ENCODE measurements at places on chromosomes 4 and X.

DNA sequence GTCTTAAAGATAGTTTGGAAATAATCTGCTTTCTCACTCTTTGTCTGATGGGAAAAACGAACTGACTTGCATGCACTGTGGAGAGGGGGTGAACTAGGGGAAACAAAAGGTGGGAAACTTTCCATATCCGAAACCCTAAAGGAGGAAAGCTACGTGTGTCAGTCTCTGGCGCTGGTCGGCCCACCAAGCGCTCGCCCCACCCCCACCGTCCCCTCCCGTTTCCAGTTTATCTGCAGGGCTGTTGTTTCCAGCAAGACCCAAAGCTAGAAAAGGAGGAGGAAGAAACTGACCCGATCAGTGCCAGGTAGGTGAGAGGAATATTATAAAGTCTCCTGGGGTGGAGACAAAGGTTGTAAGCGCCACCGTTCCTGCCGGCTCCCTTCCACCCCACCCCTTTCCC lies 552 bp downstream of the TCEAL9 start:
- peak; percentile 33 for DNase-seq

DNA sequence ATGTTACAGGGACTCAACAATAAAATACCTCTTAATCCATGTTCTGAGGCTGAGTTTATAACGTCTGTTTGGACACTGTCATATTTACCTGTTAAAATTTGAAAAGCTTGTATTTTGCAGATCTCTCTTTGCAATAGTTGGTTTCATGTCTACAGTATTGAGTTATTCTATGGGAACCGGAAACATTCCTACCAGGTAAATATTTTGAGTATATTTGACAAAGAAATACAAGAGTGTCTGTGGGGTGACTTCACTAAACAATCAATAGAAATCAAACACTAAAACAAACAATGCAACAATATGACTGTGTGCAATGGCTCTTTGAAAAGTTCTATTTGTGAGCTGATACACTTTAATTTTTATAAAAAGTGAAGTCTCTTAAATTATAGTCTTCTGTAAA lies 47.7 kb upstream of the CXCL8 start:
- no peak for DNase-seq

GRCh38 chrX:74438764-74439163 lies 17.5 kb downstream of the SLC16A2 start:
- no peak for DNase-seq

GRCh38 chrX:53595266-53595810 lies 91.2 kb downstream of the HUWE1 start:
- no peak for DNase-seq

DNA sequence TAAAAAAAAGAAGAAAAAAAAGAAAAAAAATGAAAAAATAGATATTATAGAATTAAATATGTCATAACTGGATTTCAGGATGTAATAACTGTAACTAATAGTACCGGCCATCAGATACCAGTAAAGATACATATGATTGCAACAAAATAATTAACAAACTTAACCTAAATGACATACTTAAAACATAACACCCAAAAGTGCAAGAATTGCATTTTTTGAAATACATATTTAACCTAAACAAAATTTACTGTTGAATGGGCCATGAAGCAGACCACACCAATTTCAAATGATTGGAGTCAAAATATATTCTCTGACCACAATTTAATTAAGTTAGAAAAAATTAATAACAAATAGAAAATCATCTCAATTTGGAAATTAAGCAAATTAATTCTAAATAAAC lies 33.1 kb downstream of the GABRA3 start:
- DNase-seq, result no peak

GRCh38 chrX:148448686-148449085 lies 51.7 kb upstream of the AFF2 start:
- DNase-seq, result no peak

DNA sequence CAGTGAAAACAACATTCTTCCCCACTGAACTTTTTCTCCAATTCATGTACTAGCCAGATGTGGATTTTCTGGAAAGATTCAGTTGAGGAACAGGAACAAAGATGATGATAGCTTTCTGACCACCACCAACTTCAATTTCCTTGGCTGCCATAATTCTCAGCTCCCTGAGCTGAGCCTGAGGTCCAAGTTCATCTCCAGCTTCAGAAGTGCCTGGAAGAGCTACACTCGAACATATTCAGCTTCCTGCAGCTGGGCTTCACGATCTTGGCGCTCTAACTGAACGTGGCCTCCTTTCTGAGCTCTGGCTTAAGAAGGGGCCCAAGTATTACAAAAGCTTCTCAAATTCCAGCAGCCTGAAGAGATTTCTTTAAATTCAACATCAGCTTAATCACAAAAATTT lies 83.9 kb downstream of the QDPR start:
- no peak for DNase-seq

GRCh38 chrX:39682778-39683177 lies 415.0 kb downstream of the BCOR start:
- no peak for DNase-seq

DNA sequence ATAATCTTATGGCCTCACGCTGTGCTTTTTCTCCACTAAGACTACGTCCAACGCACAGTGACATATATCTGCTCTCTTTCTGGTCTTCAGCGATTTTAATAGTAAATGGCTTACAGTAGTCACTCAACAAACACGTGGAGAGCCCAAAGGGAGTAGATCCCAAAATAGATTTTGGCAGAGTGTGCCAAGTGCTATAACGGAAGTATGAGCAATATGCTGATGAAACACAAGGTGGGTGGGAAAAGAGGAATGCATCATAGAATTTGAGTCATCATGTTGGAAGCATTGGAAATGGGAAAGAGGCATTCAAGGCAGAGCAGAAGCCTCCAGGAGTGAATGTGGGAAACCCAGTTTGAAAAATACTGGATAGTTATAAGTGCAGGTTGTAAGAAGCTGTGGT lies 129.1 kb upstream of the LDB2 start:
- DNase-seq, result no peak

DNA sequence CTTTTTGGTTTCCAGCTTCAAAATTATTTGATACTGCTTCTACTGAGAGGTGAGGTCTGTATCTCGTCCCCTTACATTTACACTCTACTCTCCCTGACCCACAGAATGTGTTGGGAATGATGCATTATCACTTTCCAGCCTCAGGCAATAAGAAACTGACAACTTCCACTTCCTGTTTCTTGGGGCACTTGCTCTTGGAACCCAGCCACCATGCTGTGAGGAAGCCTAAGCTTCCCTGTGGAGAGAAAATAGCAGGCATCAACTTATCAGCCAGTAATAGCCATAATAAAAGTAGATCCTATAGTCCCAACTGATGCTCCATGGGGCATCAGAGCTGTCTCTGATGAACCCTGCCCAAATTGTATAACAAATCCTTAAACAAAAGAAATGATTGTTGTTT lies 32.6 kb downstream of the RELL1 start:
- DNase-seq, result no peak

- no peak for DNase-seq
Measured at GRCh38 chrX:12872741-12873140, 5.9 kb downstream of the TLR7 start.

DNA sequence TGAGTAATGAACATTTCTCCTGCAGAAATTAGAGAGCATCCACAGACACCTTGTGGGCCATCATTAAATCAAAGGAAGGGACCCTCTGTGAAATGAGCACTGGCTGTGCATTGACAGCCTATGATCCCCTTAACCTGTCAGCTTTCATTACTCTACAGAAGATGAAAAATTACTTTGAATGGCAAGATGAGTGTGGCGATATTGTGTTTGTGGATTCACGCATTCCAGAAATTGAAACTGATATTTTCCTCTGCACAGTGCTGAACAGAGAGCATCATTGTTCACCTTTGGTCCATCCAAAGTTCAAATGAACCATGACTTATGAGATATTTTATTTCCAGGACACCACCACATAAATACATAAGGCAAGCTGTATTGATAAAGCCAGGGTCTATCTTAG lies 374.8 kb upstream of the ANXA10 start:
- DNase-seq, result no peak

GRCh38 chr4:8089862-8090261 lies 68.8 kb downstream of the ABLIM2 start:
- no peak for DNase-seq

DNA sequence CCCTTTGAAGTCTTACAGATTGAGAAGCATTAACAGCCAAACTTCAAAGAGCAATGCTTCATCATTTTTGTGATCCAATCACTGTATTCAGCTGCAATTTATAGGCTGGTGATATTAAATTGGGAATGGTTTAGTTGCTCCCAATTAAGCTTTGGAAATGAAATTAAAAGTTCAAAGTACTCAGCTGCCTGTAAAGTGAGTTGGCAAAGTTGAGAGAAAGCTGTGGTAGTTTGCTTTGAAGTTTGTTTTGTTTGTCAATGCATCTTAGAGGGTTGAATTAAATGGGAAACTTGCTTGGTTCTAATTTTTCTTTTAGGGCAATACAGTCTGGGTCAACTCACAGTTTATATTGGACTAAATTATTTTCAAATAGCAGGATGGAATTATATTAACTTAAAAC lies 238.4 kb upstream of the CTSO start:
- DNase-seq, result no peak

DNA sequence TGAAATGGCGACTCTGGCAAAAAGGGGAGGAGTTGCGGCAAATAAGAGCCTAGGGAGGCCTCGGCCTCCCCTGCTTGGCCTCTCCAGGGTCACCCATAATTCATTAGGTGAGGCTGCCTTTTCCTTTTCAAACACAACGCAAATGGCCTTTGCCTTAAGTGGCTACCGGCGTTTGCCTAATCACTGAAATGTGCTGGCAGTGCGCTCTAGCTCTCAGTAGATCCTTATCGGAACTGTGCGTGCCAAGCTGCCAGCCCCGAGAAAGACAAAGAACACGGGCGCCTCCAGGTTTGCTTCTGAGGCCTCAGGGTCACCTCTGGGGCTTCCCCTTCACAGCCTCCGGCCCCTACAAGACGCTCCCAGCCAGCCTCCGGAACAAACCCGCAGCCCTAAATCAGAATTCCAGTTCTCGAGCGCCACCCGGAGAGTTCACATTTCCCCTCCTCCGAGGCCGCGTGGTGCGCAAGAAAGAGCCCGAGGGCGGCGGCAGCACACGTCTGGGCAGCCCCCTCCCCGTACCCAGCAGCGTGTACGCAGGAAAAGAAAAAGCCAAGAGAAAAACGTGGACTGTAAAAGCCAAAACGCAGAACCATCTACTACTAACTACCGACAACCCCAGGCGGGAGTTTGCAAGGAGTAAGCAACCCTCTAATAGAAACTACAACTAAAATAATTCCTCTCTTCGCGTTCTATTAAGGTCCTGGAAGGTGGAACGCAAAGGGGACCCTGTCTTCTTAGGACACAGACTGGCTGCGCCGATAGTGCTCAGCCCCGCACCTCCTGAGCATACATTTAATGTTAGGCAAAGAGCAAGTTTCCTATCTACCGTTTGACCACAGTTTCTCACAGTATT lies 76.5 kb upstream of the BCOR start:
- no peak for DNase-seq

DNA sequence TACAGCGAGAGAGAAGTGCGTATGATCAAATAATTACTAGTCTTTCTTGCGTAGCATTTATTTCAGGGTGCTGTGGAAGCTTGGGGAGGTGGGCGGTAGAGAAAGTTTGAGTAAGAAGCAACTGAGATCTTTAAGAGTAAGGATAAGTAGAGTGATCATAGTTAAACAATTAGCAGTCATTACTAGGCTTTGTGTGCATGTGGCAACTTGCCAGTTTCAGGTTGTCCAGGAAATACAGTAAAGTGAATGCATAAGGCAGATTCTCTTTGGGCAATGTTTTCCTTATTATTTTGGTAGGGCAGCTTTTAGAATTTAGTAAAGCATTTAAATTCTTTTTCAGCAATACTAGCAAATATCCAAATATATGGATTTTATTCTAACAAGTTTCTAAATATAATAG lies 57.0 kb downstream of the HPGDS start:
- no peak for DNase-seq

GRCh38 chrX:136694431-136695087 lies 46.6 kb downstream of the CD40LG start:
- DNase-seq, result no peak

DNA sequence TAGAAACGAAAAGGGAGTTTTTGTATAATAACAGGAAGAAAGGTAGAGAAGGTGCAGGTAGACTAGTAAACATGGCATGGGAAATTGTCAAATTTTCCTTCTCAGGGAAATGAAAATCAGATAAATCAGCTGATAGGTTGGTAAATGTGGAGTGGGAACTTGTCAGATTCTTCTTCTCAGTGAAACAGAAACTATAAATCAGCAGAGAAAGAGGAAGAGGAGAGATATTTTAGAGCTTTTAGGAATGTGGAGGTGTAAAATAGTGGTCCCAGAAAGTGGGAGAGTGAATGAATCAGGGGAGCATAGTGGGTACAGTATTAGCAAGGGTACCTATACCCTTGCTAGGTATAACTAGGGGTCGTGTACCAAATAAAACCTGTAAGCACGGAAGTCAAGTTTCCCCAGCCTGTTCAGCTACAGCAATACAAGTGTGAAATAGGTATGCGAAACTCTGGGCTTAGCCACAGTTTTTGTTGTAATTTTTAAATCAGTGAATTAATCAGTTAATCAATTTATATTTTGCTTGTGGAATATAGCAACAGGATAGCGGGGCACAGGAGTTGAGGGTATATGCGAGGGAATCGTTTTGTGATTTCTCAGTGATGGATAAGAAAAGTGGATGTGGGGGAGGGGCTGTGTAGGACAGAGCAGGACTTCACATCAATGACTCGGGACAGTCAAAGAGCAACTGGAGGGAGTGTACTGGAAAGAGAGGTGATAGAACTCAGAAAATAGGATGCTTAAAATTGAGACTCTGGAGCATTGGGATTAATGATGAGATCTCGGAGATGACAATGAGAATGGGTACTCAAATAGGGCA lies 561.5 kb downstream of the INPP4B start:
- no peak for DNase-seq

DNA sequence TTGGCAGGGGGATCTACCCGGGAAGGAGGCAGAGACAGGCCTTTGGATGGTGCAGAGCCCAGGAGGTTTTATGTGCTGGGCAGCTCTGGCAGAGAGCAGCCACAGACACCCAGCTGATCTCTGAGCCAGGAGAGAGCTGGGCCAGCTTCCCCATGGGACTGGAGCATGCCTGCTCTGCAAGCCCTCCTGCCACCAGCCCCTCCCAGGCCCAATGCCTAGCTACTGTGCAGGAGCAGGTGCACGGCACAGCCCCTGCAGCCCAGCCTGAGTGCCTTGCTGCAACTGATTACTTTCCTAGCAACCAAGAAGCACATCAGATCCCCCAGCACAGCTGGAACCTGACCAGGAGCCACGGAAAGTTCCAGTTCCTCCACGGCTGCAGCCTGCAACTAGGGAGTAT lies 57.8 kb upstream of the BEND2 start:
- DNase-seq, result no peak

Measured in left ventricle myocardium inferior (tissue), 1 donor.